ENCODE measurements at places on chromosomes 5 and 9. TPM values are rescaled to one million over a fixed set of nuclear protein-coding genes. Genes with fewer than 3 reads are reported as not detected.

DNA sequence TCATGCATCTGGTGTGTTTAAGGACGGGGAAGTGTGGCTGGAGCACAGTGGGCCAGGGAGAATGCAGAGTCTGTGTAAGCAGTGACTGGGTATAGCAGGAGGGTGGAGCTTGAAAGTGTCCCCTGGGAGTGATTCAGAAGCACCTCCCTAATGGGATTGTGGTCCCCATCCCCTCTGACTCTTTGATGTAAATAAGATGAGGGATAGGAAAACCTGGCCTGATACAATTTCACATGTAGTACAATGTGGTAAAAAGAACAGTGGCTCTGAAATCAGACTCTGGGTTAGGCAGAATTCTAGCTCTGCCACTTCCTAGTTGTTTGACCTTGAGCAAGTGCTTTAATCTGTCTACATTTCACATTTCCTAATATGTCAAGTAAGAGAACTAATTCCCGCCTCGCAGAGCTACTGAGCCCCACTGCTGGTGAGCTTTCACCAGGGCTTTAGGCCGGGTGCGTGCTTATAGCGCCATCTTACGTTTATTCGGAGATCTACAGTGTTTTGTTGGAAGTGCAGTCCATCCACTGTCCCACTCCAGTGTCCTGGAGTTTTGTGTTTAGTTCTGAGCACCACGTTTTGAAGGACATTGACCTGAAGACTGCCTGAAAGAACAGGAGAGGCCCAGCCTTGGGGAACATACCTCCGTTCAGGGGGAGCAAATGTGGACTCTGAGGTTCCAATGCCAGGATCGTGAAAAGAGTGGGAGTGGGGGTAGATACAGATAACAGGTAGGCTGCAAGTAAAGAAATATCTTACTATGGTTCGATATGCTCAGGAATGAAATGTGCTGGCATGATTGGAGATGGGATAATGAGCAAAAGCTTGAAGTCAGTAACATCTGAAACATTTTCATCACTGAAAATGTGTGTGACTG is 51.2 kb upstream of the TESK1 start:
- peak; percentile 70 for DNase-seq

Gene TRAF1
- total RNA-seq, result 1.4 TPM

GRCh38 chr5:43947935-43948334 is 345.0 kb downstream of the NNT start:
- no peak for DNase-seq

- DNase-seq, result no peak
Measured at GRCh38 chr5:96931605-96932004, 4.3 kb upstream of the LNPEP start.

GRCh38 chr5:9374025-9374424 is 171.8 kb downstream of the SEMA5A start:
- DNase-seq, result no peak

Gene PHYHD1
- total RNA-seq, result 22.2 TPM

- no peak for DNase-seq
Measured at GRCh38 chr5:167051402-167051768, 1240.1 kb upstream of the WWC1 start.

Gene TTC16
- total RNA-seq, result not detected

- no peak for DNase-seq
Measured at GRCh38 chr5:64145216-64145895, 20.3 kb upstream of the RNF180 start.

Gene OR1N2
- not detected for total RNA-seq

Gene BAAT
- 0.15 TPM for total RNA-seq

- no peak for DNase-seq
Measured at GRCh38 chr5:65113771-65114170, 345.0 kb downstream of the CWC27 start.

- no peak for DNase-seq
Measured at GRCh38 chr5:58911270-58911669, 328.4 kb downstream of the RAB3C start.

Gene PLCXD3
- total RNA-seq, result not detected

- DNase-seq, result peak; percentile 62
Measured at GRCh38 chr5:173281910-173282309, 46.3 kb downstream of the STC2 start.

DNA sequence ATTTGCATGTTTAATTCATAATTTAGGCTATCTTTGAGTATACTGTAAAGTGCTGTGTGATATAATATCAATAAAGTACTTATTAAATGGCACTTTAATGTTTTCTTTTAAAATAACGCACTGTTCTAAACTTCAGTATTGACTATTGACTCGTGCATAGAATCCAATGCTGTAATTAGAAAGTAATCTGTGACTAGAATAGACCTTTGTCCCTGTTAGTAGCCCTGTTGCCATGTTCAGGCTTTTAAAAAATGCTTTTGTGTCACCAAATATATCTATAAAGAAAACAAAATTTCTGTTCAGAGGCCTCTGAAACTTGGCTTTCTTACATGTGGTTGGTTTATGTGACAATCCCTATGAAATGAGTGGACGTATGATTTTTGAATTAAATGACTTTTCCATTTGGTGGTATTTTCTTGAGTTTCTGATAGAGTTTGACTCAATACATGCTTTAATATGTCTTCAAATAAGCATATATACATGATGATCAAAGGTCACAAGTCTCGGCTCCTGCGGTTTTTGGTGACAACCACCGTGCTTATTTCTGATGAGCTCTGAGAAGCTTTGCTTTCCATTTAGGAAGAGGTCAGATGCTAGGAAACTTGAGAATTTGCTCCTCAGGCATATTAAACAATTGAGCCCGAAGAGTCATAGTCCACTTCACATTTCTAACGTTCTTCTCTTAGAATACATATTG is 174.7 kb downstream of the NR3C1 start:
- no peak for DNase-seq

- peak; percentile 61 for DNase-seq
Measured at GRCh38 chr9:26746357-26747072, 146.1 kb downstream of the CAAP1 start.

DNA sequence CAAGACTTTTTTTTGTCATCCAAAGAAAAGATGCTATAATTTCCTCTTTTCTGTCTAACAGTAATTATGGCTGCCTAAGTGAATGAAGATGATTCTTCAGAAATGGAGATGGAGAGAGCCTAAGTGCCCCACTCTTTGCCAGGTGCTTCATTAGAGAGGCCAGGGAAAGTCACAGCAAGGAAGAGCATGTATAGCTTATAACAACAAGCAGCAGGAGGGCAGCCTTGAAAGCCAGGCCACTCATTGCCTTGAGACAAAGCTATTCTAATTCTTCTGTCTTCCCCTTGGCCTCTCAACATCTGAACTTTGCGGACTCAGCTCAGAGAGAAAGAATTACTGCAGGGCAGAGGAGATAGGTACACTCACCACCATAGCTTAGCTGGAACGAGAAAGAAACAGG is 112.0 kb upstream of the ZNF366 start:
- DNase-seq, result peak; percentile 44

Gene ST8SIA4
- not detected for total RNA-seq

Gene DHFR
- total RNA-seq, result 72.2 TPM

DNA sequence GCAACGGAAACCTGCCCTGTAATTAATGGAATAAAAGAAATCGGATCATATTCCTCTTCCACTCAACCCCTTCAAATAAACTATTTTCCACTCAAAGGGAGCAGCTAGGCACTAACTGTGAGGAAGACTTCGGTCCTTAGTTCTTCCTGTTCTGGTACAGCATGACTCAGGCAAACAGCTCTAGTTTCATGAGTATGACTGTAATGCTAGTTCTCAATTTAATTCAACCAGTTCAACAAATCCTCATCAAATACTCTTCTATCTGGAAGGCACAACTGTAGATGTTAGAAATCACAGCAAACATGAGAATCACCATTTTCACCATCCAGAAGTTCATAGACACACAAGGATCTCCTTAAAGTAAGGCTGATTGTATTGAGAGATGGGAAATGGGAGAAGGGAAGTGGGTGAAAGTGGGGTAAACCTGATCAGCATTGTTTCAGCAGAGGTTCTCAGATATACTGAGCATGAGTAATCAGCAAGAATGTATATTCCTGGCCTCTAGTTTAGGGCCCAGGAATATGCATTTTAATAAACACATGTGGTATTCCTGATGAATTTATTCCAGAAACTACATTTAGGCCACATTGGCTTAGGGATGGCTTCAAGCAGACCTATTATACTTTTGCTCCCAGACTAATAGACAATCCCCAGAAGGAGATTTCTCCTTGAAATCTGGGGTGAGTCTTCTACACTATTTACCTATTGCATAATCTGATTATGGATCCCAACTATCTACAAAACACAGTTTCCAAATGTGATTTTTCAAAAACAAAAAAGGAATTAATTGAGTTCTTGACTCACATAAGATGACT is 141.1 kb upstream of the SLC12A2 start:
- no peak for DNase-seq

Gene FAXDC2
- 3.0 TPM for total RNA-seq

Gene SLC34A1
- total RNA-seq, result not detected

DNA sequence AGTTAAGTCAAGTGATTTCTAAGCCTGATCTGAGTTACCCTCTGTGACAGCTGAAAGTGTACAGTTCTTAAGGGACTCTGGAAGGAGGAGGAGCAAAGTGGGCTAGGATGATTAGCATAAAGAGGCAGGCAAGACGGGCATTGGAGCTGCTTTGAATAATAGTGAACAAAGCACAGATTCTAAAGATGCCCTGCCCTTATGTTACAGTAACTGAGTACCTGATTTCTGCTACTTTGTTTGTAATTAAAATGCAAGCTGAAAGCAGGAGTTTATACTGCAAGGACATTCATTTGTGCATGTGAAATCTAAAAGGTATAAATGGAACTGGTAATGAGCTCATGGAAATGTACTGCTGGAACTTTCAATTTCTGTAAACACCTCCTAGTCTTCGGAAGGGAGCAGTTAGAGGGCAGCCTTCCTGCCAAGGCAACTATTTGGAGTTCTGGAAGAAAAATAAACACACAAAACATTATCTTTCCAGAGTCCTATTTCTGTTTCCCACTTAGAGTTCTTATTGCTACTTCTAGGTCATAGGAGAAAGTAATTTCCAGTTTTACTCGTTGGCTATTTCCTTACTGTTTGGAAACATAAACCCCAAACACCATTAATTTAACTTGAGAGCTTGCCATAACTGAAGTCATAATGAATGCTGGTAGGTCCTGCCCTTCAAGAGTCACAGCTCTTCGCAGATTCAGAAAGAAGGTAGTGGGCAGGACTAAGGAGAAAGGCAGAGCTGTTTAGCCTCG is at the start of gene RANBP3L:
Gene RANBP3L (minus strand): TSS at position 45 of the 746 bp plus-strand sequence. CDS start 486 bp downstream, outside the sequence.
- no peak for DNase-seq

DNA sequence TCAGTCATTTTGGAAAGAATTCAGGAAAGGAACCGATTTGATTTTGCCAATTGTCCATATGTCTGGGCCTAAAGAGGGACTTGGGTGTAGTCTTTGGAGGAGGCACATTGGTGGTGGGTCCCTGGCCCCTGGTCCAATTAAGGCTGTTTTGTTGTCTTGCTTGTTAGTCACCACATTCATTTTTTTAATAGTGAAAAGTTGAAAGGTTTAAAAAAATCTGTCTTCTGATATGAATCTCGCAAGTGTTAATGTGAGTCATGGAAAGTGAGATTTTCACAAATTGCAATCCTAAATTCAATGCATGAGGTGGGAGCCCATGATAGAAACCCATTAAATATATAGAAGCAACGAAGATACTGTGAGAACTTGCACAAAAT is 165.9 kb upstream of the OTULINL start:
- DNase-seq, result no peak

- no peak for DNase-seq
Measured at GRCh38 chr9:6598249-6598725, 47.2 kb downstream of the GLDC start.

GRCh38 chr5:129135633-129136032 is 41.1 kb downstream of the ISOC1 start:
- DNase-seq, result peak; percentile 38

GRCh38 chr9:79353856-79354520 is 217.8 kb upstream of the TLE4 start:
- DNase-seq, result no peak

DNA sequence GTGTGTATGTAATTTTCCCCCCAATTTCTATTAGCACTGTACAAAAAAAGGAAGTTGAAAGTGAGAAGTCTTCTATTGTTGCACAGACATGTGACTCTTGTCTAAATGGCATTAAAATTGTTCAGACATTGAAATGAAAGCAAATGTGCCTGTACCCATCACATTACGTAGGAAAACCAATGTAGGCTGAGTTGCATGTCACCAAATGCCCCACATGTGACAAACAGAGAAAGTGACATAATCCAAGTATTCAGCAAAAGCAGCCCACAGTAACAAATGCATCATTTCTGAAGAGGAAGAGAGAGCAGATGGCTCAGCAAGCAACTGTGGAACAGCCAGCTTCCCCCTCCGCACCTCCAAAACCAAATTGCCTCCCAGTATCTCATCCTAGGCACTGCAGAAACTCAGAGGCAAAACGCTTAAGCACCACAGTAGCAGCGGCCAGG is 161.5 kb upstream of the NR4A3 start:
- no peak for DNase-seq

DNA sequence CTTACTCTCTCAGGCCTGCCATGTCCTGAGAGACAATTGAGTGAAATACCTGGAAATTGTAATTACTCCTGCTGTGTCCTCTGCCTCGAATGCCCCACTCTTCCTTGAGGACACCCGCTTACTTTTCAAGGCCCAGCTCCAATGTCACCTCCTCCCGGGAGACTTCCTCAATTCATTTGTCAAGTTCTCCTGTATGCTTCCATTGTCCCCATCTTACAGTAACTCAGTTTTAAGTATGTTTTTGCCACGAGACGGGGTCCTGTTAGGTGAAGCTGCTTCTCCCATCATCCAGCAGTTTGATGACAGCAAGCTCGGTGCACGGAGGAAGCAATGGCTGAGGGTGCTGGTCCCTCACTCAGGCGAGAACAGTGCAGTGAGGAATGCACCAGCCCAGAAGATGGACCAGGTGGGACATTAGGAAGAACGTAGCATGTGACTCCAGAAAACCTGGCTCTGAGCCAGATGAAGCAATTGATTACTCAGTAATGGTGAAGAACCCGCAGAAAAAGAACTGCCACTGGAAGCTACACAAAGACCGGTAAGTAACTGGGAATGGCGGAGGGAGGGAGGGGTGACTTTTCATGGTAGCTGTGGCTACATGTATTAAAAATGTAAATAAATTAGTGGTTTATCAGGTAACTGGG is 274.8 kb downstream of the DENND1A start:
- DNase-seq, result no peak

- DNase-seq, result no peak
Measured at GRCh38 chr9:9122230-9122875, 1322.8 kb upstream of the DMAC1 start.

Gene F2R
- 14.8 TPM for total RNA-seq

GRCh38 chr9:104144336-104144735 is 50.2 kb downstream of the SMC2 start:
- no peak for DNase-seq

Gene PFN3
- not detected for total RNA-seq

Gene GRPEL2
- 47.3 TPM for total RNA-seq

Gene FBN2
- total RNA-seq, result 8.1 TPM

DNA sequence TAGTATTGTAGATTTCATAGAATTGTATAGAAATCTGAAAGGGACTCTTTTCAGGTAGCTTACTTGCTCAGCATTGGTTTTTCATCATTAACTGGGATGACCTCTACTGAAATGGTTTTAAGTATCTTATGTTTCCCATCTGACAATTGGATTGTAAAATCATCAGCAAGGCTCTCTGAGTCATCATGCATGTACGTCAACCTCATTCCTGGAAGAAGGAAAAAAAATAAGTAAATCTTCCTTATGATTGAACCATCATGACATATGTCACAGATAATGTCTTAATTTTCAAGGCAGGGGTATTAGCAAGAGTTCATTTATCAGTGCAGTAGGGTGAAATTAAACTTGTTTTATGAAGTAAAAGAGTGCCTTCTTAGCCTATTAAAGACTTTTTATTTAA is 74.9 kb upstream of the CER1 start:
- DNase-seq, result no peak

GRCh38 chr5:64519263-64519662 is 13.4 kb downstream of the RGS7BP start:
- no peak for DNase-seq

GRCh38 chr5:102895234-102895633 is 140.1 kb downstream of the PAM start:
- DNase-seq, result no peak
